ENCODE measurements at places on chromosomes 4 and X.
A peak's percentile ranks its signal among the peaks of the same experiment; 100 is the strongest.

GRCh38 chr4:55518442-55518841 is 28.3 kb downstream of the CLOCK start:
- DNase-seq, result no peak

GRCh38 chrX:4225086-4225485 is 511.6 kb upstream of the PRKX start:
- no peak for DNase-seq

GRCh38 chr4:170872794-170873193 is 783.0 kb upstream of the AADAT start:
- DNase-seq, result no peak

DNA sequence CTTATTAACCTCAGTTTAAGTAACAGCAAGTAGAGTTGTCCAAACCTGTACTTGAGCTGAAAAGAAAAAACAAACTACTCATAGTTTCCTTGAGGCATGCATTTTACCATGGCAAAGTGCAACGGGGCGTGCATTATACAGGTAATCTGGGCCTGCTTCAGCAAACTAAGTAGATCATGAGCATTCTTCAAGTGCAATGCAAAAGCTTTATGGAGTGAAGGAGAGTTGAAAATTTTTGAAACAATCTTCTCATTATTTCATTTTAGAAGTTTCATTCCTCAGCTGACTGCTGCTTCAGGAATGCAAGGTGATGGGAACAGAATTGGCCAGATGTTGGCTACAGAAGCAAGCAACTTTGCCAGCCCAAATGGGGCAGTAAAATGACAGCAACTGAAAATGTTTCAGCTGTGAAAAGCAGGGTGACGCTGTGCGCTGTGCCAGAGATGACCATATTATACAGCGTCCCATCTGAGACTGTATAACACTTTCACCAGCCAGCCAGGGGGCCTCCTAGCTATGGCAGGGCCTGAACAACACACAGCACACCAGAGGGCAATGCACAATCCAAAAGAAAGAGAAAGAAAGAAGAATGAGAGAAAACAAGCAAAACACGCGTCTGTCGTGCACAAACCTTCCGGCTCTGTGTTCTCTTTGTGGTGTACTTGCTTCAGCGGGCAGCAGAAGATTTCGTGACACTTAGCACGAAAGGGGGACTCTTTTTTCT is 145.5 kb upstream of the FGF13 start:
- DNase-seq, result no peak

- DNase-seq, result no peak
Observed at GRCh38 chr4:122759639-122760310, 27.3 kb downstream of the BBS12 start.

DNA sequence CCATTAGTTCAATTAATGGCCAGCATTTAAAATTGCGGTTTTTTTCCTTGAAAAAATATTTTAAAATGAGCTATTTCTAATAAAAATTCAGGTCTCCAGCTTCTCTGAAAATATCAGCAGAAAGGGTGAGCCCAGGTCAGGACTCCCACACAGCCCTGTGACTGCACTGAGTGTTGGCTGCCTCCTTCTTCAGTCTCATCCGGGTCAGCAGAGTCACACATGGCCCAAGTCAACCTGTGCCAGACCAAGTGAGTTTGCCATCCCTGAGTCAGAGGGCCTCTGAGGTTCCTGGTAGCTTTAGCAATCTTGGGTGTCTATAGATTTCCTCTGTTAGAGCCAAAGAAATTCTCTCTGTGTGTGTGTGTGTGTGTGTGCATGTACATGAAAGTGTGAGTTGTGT is 22.1 kb upstream of the MSX1 start:
- DNase-seq, result no peak

GRCh38 chr4:148214529-148215166 is 227.6 kb downstream of the NR3C2 start:
- DNase-seq, result no peak

DNA sequence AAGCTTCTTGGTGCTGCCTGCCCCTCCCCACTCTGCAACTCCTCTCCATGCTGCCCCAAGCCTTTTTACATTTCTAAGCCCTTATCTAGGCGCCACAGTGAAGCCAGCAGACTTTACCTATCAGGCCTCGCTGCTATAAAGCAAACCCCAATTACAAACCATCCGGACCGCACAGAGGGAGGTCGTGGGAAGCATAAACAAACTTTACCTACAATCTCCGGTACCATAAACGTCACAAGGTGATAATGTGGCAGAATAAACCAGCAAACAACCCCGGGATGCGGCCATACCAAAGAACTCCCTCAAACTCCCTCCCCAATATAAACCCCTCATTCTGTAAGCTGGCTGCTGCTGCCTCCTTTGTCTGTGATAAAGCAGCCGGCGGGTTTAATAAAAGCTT is 54.0 kb upstream of the ZCCHC13 start:
- no peak for DNase-seq

- DNase-seq, result no peak
Observed at GRCh38 chrX:123504630-123505270, 228.1 kb downstream of the THOC2 start.

DNA sequence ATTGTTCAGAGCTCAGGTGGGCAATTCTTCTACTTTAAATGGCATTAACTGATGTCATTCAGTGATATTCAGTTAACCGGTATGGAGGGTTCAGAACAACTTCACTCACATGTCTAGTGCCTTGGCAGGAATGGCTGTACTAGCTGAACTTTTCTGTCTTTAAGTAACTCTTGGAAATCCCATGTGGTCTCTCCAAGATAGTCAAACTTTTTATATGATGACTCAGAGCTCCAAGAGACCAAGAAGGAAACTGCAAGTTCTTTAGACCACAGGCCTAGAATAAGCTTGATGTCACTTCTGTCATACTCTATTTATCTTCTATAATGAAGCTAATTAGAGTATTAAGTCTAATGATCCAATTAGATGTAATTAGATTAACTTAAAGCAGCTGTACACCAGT is 24.9 kb downstream of the LHFPL1 start:
- DNase-seq, result no peak

- no peak for DNase-seq
Observed at GRCh38 chr4:120844528-120844921, 78.0 kb downstream of the PRDM5 start.

- no peak for DNase-seq
Observed at GRCh38 chr4:165537028-165537648, 158.3 kb downstream of the CPE start.

GRCh38 chr4:151175233-151175632 is 75.8 kb downstream of the RPS3A start:
- DNase-seq, result no peak

DNA sequence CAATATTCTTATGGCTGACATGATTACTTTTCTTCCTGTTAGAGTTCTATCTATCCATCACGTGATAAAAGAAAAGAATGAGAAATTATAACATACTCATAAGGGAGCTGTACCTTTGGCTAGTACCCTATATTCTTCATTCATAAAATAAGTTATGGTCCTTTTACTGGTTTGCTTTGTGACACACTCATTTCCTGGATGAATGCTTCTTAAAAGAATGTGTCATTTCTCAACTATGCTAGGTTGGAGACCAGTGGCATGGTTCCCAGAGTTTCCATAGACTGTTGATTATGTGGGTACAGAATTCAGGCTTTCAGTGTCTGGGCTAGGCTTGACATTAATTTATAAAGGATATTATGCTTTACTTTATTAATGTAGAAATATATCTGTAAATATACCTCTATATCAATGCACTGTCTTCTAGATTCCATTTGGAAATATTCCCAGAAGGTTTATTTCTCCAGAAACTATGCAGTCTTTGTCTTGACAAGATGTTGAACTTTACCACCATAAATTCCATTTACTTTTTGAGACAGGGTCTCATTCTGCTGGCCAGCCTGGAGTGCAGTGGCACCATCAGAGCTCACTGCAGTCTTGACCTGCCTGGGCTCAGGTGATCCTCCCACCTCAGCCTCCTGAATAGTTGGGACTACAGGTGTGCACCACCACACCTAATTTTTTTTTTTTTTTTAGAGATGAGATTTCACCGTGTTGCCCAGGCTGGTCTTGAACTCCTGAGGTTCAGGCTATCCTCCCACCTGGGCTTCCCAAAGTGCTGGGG is 23.8 kb downstream of the NUDT6 start:
- no peak for DNase-seq

DNA sequence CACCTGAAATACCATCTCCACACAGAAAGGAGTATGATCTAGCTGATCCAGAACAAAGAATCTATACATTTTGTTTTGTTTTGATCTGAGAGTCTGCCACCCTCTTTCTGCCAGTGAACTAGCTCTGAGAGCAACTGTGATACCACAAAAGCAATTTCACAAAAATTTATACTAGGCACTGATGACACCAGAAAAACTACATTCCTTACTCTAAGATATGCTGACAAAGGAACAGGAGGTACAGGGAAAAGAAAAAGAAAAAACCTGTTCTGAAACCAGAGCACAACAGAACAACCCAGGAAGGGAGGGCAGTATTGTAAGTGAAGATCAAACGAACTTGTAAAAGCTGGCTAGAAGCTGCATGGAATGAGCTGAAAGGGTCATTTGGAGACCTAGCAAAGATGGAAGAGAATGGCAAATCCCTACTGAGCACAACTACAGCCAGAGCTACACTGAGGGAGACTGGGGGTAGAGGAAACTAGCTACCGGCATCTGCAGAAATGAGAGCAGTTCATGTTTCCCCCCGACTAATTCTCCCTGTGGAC is 31.9 kb downstream of the AMOT start:
- DNase-seq, result no peak

GRCh38 chrX:80354966-80355465 is 65.2 kb upstream of the TENT5D start:
- no peak for DNase-seq

GRCh38 chr4:113760094-113760794 is 1.3 kb downstream of the CAMK2D start:
- DNase-seq, result no peak

GRCh38 chrX:107675823-107676555 is 47.7 kb downstream of the PRPS1 start:
- no peak for DNase-seq

GRCh38 chr4:81084634-81085033 is 54.1 kb downstream of the BMP3 start:
- no peak for DNase-seq

DNA sequence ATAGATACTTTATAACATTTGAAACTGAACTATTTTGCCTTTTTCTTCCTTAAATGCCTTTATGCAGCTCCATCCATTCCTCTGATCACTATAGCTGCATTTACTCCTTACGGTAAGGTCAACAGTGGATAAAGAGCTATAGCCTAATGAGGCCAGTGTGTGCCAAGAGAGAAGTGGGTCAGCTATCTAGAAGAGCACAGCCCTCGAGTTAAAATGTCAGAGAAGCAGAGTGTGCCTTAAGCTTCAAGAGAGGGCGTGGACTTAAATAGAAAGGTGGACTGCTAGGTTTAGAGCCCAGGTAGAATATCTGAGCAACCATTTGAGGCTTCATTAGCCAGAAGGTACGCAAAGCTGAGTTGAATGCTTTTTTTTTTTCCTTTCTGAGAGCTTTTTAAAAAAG is 347.4 kb downstream of the BMPR1B start:
- DNase-seq, result no peak

DNA sequence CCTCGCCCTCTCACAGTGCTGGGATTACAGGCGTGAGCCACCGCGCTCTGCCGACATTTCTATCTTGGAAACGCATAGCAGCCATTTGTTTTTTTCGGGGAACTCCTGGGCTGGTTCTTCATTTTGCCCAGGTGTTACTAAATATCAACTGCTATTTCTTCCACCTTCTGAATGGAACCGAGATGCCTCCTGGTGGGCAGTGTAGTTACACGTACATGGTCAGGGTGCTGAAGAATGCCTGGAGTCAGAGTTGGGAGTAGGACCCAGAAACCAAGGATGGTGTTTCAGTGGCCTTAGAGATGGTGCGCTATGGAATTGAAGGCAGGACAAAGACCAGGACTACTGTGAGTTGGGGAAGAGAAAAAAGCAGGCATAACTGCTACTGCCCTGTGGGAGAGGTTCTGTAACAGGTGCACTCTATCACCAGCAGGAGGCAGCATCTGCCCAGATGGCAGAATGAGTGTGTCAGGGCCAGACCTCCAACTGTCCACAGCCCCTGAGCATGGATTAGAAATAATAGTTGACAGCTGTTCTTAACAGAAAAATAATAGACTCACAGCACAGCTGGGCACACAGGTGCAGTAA is 81.7 kb downstream of the ZC4H2 start:
- peak; percentile 14 for DNase-seq

DNA sequence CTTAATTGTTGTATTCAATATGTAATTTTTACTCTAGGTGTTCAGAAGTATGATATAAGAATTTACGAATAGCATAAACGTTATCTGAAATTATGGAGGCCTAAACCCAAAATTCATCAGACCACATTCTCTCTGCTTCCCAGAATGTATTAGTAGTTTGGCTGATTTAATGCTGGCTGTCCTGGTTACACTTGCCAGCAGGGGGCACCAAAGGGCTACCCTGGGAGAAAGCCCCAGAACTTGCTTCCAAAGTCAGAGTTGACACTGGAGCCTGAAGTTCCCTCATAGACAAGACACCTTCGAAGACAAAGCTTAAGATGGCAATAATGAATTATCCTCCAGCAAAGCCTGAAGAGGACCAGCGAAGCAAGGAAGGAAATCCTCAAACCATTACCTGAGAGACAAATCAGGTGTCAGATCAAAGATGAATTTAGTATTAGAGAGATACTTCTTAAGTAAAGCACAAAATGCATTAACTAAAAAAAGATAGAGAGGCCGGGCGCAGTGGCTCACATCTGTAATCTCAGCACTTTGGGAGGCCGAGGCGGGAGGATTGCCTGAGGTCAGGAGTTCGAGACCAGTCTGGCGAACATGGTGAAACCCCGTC is 11.3 kb upstream of the ANOS1 start:
- DNase-seq, result peak; percentile 52

- DNase-seq, result no peak
Observed at GRCh38 chrX:47209508-47210238, 8.8 kb upstream of the CDK16 start.

GRCh38 chr4:143358923-143359643 is 22.4 kb downstream of the GAB1 start:
- DNase-seq, result no peak

GRCh38 chrX:74523224-74523623 is 91.2 kb downstream of the RLIM start:
- DNase-seq, result no peak

DNA sequence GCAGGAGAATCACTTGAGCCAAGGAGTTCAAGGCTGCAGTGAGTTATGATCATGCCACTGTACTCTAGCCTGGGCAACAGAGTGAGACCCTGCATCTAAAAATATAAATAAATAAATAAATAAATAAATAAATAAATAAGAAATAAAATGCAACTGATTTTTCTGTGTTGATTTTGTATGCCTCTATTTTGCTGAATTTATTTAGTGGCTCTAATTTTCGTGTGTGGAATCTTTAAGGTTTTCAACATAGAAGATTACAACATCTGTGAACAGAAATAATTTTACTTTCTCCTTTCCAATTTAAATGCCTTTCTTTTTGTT is 30.9 kb upstream of the ABCG2 start:
- DNase-seq, result no peak

- DNase-seq, result no peak
Observed at GRCh38 chrX:68432648-68433047, 647 bp downstream of the OPHN1 start.

- no peak for DNase-seq
Observed at GRCh38 chrX:7582191-7582590, 260.8 kb upstream of the VCX start.

GRCh38 chrX:74242050-74242449 is 61.9 kb upstream of the ZCCHC13 start:
- DNase-seq, result no peak

Measured in progenitor cell of endocrine pancreas (in vitro differentiated cells).